Hippocampal formation (tissue), 2 donors: ENCODE measurements at places on chromosomes 3 and 15.

DNA sequence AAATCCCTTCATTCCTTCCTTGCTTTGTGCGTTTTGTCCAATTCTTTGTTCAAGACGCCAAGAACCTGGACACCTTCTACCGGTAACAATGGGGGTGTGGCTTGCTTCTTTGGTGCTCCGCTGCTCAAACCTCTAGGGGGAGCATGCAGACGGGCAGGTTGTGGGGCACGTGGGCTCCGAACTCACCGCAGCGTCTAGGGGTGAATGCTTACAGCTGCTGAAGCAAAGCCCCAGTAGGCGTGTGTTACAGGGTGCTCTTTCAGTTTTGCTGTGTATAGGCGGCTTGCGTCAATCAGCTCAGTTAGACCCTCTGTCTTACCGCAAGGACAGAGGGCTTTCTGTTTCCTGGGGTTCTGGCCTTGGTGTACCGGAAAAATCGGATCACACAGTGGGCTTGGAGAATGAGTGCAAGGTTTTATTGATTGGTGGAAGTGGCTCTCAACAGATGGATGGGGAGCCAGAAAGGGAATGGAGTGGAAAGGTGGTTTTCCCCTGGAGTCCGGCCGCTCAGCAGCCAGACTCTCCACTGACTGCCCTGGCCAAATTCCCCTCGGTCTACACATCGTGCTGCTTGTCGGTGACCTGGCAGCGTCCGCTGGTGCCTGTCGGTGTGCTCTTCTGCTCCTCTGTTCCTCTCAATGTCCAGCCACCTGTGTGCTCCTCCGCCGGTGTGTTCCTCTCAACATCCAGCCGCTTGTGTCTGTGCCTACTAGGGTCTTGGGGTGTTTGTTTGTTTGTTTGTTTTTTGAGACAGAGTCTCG lies 1.2 kb upstream of the LRRC34 start:
- no peak for DNase-seq

- no peak for DNase-seq
Measured at GRCh38 chr3:87621667-87622066, 345.3 kb upstream of the POU1F1 start.

DNA sequence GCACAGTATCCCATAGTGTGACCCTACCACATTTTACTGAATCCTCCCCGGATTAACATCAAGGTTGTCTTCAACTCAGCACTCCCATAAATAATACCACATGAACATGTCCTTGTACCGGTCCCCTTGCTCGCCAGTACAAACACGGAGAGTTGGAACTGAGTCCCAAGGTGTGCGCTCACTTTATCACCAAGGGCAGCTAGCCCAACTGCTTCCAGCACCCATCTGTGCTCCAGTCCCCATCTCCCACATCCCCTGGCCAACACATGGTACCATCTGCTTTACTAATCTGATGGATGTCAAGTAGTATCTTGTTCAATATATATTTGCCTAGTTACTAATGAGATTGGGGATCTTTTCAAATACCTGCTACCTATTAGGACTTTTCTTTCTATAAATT lies 64.7 kb downstream of the ISG20 start:
- DNase-seq, result no peak

GRCh38 chr15:52290800-52291199 lies 4.8 kb downstream of the MYO5C start:
- no peak for DNase-seq

- DNase-seq, result no peak
Measured at GRCh38 chr15:60683156-60683555, 204.2 kb upstream of the ICE2 start.

- DNase-seq, result no peak
Measured at GRCh38 chr3:144491333-144491732, 519.7 kb downstream of the DIPK2A start.

DNA sequence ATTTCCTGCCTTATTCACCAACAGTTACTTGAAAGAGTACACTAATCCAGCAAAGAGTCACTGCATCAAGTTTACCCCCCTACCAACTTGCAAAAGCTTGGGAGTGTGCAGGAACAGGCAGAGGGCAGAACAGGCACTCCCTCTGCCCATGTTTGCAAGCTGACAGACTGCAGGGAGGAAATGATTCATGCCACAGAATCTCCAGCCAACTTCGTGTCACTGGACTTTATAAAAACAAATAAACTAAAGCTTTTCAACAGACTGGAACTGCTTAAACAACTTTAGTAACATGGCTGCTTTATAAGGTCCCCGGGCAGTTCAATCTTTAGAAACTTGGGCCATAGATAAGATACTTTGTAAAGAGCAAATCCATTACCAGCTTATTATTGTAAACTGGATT lies 129.5 kb downstream of the THRB start:
- DNase-seq, result peak; percentile 25

DNA sequence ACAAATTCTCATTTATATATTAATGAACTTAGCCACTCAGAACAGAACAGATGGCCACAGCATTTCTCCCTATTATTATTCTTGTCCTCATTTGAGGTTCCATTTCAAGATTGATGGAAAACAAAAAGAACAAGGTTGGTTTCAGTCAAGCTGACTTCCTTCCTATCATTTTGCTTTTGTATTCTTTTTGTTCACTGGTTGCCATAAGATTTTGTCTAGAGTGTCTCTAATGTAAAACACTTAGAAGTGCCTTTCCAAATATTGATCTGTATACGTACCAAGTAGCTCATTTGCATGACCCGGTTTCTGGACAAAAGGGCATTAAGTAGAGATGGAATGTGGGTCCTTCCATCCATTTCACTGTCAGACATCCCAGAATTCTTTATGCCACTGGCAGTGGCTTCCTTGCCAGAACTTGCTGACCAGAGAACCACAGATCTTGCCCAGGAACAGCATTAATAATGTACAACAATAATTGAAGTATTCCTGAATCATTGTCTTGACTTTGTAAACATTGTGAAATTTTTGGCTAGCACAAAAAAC lies 63.8 kb downstream of the PEX5L start:
- DNase-seq, result no peak

DNA sequence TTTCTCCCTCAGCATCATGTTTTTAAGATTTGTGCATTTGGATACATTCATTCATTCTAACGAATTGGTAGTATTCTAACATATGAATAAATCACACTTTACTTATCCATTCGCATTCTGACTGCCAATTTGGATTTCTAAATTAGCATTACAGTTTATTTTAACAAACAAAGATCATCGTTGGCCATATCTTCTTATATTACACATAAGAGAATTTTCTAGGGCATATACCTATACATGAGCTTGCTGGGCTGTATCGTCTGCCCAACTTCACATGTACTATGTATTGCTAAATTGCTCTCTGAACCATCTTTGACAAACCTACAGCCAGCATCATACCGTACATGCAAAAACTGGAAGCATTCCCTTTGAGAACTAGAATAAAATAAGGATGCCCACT lies 265.8 kb upstream of the PPP2R3A start:
- no peak for DNase-seq

DNA sequence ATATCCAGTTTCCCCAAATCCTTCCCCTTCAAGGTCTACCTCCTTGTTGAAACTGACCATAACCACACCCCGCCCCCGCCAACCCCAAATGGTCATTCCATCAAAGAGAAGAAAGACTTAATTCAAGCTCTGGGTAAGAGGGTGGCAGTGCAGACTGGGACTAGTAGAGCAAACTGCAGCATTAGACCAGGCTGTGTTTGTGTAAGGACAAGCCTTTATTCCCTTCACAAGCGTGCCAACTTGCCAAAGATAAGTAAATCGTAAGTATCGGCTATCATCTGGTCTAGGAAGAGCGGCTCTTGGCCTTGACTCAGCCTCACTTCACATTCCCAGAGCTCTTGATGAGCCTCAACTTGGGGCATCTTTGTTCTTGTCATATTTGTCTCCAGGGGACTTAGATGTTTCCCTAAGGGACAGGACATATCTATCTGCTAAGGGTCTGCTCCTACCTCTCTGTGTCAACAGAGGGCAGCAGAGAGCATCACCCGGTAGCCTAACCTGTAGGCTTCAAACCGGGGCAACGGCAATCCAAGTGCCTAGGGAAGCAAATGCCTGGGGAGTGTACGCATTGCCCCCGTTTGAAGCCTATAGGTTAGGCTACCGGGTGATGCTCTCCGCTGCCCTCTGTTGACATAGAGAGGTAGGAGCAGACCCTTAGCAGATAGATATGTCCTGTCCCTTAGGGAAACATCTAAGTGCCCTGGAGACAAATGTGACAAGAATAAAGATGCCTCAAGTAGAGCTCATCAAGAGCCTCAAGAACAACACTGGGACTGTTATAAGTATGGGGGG lies 8.9 kb upstream of the MAP3K13 start:
- no peak for DNase-seq

GRCh38 chr3:160482796-160483195 lies 33.2 kb upstream of the TRIM59 start:
- DNase-seq, result no peak

GRCh38 chr3:23840521-23840920 lies 34.8 kb downstream of the UBE2E1 start:
- DNase-seq, result no peak

GRCh38 chr15:96358821-96359615 lies 28.5 kb downstream of the NR2F2 start:
- DNase-seq, result no peak

GRCh38 chr3:18641916-18642315 lies 216.8 kb upstream of the SATB1 start:
- no peak for DNase-seq

- no peak for DNase-seq
Measured at GRCh38 chr3:135629701-135630408, 335.7 kb upstream of the PPP2R3A start.

DNA sequence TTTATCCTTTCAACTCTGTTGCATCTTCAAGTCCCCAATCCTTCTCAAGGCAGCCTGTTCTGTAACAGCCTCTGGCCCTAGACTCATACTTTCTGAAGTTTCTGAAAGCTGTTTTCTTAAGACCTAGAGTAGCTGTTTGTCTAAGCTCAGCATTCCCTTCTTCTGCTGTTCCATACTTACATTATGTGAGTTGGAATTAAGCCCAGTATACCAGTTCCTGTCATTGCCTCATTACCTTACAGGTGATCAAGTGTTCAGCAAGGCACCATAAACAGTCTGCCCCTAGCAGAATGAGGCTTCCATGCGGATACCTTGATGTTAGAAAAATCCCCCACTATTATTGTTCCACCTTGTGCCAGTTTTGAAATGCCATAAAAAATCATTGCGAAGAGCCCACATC lies 180.6 kb downstream of the PLCL2 start:
- DNase-seq, result no peak

DNA sequence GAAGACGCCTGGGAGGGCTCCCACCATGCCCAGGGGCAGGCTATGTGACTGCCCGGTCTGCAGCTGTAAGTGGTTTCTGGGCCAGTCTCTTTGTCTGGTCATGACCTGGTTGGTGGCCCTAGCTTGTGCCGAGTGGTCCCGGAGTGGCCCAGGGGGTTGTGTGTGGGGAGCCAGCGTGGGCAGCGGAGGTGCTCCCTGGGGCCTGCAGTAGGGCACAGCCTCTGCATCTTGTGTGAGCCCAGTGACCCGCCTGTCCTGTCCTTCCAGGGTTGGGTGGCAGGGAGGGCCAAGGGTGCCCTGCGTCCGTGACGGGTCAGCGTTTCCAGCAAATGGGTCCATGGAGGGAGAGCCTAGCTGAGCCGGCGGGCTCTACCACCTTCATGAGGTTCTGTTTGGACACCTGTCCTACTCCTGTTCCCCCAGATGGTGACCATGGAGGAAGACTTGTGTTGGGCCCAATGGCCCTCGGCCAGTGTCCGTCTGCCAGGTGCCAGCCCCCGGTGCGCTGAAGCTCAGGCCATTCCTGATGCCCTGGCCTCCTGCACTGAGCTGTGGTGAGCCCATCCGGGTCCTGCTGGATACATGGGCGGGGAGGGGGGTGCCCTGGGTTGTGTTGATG lies 215.4 kb downstream of the SNRPN start:
- no peak for DNase-seq

DNA sequence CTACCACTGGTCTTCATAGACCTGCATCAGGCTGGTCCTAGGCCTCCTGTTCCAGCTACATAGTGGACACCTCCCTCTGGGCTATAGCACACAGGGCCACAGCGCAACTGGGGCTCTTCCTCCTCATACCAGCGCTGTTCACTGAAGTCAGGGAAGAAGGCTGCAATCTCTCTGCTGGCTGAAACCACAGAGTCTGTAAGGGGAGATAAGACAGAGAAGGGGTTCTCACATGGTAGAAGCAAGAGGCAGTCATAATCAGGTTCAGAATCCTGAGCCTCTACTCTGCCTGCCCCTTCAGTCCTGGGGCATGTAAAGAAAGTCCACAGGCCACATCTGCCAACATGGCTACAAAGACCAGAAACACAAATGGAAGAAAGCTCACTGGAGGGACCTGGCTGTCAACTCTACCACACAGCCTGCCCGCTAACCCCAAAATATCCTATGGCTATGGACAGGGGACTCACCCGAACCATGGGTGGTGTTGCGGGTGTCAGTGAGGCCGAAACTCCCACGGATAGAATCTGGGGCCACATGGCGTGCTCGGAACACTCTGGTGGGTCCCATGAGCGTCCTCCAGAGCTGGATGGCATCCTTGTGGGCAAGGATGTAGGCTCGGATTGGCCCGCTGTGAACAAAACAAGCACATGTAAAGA lies 38.7 kb downstream of the SPINK8 start:
- DNase-seq, result no peak

DNA sequence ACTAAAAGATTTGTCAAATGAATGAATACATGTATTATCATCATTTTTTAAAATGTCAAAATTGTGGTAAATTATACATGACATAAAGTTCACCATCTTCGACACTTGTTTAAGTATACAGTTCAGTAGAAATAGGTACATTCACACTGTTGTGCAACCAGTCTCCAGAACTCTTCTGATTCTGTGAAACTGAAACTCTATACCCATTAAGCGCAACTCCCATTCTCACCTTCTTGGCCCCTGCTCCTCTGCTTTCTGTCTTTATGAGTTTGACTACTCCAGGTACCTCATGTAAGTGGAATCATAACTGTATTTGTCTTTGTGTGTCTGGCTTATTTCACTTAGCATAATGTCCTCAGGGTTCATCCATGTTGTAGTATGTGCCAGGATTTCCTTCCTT lies 50.1 kb upstream of the KBTBD8 start:
- DNase-seq, result no peak

GRCh38 chr15:35958975-35959374 lies 413.0 kb upstream of the DPH6 start:
- no peak for DNase-seq

DNA sequence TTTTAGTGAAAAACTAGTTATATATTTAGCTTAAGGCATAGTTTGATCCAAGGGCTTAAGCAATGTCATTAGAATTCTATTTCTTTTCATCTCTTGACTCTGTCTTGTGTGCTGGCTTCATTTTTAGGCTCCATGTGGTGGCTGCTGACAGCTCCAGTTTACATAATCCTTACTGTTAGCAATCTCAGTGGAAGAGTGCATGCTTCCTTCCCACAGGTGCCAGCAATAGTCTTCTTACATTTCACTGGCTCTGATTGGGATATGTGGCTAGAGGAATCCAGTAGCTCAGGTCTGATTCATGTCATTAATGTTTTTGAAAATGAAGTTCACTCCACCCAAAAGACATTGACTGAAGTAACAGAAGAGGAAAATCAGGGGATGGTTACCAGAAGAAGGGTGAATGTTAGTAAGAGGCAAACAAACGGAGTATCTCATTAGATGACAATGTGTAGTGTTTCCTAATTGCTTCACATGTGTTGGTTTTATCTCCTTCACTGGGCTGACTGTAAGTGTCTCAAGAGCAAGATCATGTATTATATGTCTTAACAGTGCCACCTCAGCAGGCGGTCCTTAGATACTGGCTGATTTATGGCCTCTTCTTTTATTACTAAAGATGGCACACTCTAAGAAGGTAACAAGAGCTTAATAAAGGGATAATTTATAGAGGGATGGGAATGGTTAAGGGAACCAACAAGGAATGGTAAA lies 25.6 kb upstream of the TCF12 start:
- DNase-seq, result no peak
